Aorta (tissue), 5 donors: ENCODE measurements at places on chromosomes 5 and 9.

DNA sequence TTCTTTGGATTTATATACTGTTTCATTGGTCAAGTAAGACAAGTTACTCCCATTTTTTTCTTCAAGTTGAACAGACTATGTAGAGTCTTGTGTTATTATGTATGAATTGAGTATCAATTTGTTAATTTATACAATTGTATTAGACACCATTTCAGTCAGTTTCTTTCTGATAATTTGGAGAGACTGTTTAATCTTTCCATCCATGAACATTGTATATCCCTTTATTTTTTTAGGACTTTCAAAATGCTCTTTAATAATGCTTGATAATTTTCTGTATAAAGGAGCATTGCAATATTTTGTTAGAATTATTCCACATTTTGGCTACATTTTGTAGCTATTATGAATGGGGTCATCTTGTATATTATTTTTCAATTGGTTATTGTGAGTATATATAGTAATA, 69.1 kb upstream of the PJA2 start:
- no peak for DNase-seq

DNA sequence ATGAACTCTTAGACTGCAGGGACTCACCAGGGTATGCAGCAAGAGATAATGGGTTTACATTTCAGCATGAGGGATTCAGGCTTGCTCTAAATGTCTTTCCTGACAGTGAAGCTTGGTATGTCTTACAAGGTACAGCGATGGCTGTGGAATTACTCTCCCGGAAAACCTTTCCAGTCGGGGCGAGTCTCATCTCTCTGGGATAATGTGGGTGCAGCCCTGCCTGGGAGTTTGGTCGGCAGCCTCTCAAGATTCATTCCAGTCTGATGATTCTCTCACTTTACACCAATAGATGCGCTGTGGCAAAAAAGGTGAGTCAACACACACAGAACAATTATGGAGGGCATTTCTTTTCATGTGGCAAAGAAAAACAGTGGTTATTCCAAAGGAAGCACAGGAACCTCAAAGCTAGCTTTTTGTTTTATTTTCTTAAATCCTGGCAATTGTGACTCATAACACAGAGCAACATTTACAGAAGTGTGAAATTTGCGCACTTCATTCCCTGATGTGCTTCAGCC, 190.3 kb downstream of the DCP2 start:
- DNase-seq, result no peak

DNA sequence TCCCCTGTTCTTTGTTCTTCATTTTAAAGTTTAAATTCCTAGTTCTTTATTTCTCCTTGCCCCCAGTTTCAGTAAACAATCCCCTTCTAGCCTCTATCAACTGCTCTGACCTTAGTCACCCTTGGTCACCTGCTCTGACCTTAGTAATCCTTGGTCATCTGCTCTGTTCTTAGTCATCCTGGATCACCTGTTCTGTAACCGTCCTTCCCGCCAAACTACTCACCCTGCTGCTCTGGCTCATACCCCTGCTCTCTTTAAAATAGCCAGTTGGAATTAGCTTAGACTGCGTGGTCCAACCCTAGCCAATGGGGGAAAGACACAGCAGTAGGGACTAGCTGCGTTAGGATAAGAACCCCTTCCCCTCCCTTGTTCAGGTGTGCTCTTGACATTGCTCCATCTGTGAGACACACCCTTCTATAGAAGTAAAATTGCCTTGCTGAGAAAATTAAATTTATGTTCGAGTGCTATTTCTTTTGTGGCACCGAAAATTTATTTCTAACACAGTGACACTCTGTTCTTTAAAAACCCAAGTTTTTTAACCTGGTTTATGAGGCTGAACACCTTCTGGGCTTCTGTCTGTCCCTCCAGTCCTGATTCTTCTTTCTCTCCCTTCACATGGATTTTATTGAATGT, 3.8 kb downstream of the PRRC1 start:
- no peak for DNase-seq

DNA sequence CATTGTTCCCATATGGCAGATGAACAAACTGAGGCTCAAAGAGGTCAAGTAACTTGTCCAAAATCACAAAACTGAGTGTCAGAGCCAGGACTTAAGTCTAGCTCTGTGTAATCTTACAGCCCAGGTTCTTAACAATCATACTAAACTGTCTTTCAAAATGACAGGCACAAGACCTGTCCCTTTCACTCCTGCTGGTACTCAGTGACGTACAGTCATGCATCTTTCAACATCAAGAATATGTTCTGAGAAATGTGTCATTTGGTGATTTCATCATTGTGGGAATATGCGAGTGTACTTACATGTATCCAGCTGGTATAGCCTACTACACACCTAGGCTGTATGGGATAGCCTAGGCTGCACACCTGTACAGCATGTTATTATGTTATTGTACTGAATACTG, 646.8 kb upstream of the WWC1 start:
- no peak for DNase-seq

GRCh38 chr5:42761791-42762190, 5.2 kb downstream of the CCDC152 start:
- no peak for DNase-seq

GRCh38 chr9:109599131-109599530, 101.0 kb upstream of the PTPN3 start:
- DNase-seq, result no peak
